ENCODE measurements at places on chromosomes 4 and X.
A peak's percentile ranks its signal among the peaks of the same experiment; 100 is the strongest.

GRCh38 chr4:151581570-151581969 is 172.6 kb downstream of the FHIP1A start:
- no peak for DNase-seq

DNA sequence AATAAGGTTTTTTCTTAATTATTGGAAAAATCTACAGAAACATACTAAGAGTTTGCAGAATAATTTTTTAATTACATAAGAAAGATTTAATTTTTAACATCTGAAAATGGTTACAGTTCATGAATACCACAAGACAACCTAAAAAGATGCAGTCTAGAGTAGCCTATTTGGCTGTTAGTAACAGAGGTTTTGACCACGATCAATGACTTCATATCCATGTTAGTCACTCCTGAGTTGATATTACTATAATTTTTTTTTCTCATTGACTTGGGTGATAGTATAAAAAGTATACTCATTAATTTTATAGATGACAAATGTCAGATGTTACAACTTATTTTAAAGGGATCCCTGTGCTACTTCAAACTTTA is 272.5 kb downstream of the DCTD start:
- DNase-seq: no peak

GRCh38 chr4:70734168-70734954 is 12.6 kb downstream of the RUFY3 start:
- DNase-seq: no peak

DNA sequence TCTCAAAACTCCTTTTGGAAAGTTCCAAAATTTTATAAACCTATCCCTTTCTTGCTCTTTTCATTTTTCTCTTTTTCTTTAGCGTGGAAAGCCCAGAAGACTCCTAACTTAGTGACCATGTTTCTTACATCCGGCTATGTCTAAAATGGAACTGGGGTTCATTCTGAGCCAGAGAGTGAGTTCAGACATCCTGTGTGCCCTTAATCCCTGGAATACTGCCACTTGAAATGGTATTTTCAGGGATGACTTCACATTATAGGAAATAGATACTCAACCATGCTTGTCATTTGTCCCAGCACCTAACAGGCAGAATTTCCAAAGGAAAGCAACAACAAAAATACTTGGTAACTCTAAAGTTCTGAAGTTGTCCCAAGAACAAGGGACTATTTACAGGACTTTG is 379.6 kb downstream of the ARHGAP24 start:
- no peak for DNase-seq

GRCh38 chr4:3675251-3676115 is 90.7 kb upstream of the ADRA2C start:
- DNase-seq: no peak

- no peak for DNase-seq
Observed at GRCh38 chr4:88605736-88606135, 13.5 kb downstream of the HERC3 start.

DNA sequence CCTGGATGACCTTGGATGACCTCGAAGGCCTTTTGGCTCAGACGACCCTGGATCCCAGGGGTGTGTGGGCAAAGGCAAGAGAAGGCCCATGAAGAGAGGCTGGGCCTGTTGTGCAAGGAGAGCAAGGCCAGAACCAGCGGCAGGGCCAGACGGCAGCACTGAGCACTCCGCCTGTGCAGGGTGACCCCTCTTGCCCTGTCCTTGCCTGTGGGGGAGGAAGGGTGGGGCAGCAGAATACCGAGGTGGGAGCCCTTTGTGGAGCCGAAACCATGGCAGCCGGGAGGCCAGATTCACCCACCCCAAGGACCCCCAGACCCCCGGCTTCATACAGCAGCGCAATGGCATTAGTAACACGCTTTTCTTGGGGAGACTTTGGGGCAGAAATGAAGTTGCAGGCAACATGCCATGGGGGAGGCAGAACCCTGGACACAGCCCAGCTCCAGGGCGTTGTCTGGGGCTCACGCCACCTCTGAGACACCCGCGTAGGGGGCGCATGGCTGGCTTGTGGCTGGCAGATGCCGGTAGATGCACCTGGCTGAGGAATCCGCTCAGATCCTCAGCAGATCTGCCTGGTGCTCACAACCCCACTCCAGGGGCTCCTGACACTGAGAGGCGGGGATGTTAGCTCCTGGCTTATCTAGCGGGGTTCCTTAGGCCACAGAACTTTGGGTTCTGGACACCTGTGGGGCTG is 114.5 kb downstream of the FAM53A start:
- no peak for DNase-seq

- no peak for DNase-seq
Observed at GRCh38 chr4:139740531-139741041, 75.0 kb downstream of the MGST2 start.

GRCh38 chr4:88524171-88524570 is 595 bp upstream of the PYURF start:
- no peak for DNase-seq

GRCh38 chrX:78687586-78687985 is 28.5 kb upstream of the RTL3 start:
- no peak for DNase-seq

DNA sequence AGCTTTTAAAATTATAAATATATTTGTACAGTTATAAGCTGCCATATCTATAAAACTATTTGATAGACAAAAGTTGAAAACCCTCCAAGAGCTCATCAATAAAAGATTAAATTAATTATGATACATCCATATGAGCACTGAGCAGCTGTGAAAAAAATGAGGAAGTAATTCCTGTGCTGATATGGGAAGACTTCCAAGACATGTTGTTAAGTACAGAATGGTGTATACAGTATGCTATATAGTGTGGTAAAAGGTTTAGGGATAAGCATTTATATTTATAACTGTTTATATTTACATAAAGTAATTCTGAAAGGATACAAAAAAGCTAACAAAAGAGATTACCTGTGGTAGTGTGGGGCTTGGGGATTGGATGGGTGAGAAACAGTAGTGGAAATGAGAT is 92.8 kb upstream of the BMP2K start:
- DNase-seq: no peak

DNA sequence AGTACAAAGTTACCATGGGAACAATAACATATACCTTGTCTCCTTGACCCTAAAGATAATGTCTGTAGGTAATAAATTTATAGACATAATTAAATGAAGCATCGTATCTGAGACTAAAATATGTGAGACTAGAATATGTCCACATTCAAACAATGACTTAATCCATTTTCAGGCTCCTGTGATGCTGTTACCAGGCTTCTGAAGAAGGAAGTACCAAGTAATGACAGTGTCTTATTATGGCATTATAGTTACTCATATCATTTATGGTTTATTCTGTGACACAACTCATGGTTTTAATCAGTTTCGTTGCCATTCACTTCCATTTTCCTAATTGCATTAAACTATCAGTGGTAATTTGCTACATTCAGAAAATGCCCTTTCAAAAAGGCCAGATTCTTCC is 100.6 kb upstream of the GPM6B start:
- DNase-seq: no peak

- no peak for DNase-seq
Observed at GRCh38 chr4:88742561-88742960, 44.9 kb upstream of the NAP1L5 start.

DNA sequence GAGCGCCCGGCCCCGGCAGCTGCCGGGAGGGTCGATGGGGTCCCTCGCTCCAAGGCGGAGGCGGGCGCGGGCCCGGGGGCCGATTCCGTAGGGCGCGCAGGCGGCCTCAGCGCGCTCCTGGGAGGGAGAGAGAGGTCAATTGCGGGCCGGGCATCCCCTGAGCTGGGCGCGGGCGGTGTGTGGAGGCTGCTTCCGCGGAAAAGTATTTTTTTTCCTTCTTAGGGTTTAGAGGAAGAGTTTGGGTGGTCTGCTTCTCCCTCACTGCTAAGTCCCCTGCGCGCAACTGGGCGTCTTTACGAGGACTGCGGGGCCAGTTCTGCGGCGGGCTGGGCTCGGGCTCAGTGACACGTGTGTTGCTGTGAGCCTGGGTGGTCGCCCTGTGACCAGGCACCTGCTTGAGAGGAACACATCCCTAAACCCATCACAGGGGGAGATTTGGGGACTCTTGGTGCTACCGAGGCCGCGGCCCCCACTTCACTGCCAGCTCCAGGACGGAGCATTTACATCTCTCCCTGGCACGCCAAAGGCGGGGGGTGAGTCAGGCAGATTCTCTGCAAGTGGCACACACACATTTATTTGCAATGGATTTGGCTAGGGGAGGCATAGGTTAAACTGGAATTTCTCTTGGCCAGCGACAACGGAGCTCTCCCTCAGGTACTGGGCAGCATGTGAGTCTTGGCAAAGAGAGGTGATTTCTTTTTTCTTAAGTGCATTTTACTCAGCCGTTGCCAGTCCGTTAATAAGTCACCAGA is 151.2 kb upstream of the SLC4A4 start:
- DNase-seq: peak; percentile 2

DNA sequence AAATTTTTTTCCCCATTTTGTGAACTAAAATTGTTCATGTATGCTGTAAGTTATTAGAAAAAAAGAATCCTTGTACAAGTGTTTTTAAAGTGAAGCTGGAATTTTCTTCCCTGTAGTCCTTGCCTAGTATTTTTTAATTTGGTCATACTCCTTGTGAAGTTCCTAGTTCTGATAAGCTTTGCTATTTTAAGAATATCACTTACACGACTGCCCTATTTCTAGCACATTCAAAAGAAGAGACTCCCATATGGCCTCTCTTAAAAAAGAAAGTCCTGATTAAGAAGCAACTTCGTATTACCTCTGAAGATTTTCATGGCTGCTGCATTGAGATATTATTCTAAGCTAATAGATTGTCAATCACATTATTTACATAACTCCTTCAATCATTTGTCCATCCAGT is 87.2 kb downstream of the KLHL8 start:
- DNase-seq: no peak

- no peak for DNase-seq
Observed at GRCh38 chrX:42460706-42461105, 317.3 kb downstream of the PPP1R2C start.

- DNase-seq: no peak
Observed at GRCh38 chr4:169305651-169306050, 34.9 kb upstream of the SH3RF1 start.

- DNase-seq: no peak
Observed at GRCh38 chr4:58807843-58808615, 1697.8 kb upstream of the IGFBP7 start.

DNA sequence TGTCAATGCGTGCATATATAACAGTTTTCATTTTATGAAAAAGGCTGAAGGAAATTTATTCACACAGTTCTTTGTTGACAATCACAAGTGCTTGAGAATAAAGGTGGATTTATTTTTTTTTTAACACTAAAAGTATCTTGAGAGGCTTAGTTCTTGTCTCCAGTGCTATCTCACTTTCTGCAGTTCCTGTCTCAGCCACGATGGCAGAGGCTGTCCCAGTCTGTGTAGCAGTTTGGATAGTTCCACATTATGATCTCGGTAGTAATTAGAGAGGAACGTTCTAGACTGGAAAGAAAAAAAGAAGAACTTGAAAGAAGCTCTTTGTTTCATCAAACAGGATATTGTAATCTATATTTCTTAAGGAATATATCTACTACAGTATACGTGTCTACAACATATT is 229.0 kb downstream of the UGT8 start:
- no peak for DNase-seq

GRCh38 chrX:5632061-5632614 is 596.5 kb downstream of the NLGN4X start:
- DNase-seq: no peak

DNA sequence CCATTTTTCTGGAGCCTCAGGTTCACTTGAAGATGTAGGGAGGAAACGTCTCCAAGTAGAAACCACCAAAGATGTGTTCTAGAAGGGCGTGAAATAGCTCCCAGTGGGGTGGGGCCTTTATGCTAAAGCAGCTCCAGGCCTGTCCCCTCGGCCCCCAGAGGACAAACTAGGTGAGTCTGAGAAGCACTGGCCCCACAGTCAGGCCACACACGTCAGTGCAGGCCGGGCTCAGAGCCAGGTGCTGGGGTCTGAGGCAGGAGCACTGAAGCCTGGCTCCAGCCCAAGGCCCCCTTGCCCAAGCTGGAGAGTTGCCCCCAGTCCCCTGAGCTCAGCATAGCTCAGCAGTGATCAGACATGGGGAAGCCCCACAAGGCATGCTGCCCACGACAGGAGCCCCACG is 95.4 kb upstream of the PSAPL1 start:
- no peak for DNase-seq

DNA sequence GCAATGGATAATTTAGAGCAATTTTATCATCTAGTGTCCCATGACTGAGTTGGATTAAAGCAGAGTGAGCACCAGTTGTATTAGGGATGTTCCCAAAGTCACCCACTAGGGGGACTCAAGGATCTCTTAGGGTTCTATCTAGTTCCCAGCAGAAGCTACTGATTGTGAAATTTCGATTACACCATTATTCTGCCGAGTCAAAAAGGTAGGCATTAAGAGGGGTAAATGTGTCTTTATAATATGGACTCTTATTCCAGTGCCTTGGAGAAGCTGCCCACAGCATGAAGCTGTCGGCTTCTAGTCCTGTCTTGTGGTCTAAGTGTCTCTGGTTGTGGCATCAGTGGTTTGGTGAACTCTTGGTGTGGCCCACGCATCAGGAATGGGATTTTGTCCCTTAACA is 53.3 kb downstream of the RGS12 start:
- DNase-seq: peak; percentile 16

GRCh38 chrX:41293269-41293668 is 40.7 kb upstream of the DDX3X start:
- DNase-seq: no peak

- no peak for DNase-seq
Observed at GRCh38 chrX:134990801-134991481, at the start of gene SMIM10. SMIM10 (plus strand) TSS chrX:134990991; CDS start chrX:134991096, 105 bp downstream.

DNA sequence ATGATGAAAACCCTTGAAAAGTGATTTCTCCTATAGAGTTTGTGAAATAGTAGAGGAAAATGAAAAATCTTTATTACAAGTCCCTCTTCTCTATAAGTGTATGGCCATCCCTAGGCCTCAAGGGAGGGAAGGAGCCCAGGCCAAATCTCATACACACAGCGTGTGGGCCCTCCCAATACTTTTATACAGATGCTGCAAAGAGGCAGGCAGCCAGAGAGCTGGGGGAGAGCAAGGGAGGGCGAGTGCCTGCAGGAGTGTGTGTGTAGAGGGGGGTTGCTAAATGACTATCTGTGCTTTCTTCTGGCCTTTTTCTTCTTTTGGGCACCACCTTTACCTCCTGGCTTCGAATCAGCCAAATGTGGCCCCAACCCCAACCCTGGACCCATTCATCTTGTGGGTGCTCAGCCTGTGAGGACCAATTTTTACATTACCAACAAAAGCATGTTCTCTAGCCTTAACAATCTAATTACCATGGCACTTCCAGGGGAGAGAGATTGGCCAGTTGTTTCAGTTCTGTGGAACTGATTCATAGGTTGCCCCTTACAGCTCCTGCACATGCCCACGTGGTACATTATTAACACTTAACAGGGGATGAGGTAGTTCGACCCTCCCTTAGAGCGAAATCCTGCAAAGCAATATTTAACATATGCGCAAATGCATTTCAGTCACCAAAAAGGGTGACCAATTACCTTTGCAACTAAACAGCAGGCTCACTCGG is 2.0 kb downstream of the GPC3 start:
- DNase-seq: no peak
